NCI-H510A (cell line): ENCODE measurements at places on chromosomes 13 and 19.

GRCh38 chr13:61935710-61936109 lies 520.1 kb upstream of the PCDH20 start:
- no peak for DNase-seq

- peak; percentile 55 for DNase-seq
Observed at GRCh38 chr13:30196025-30196424, 111.3 kb downstream of the KATNAL1 start.

GRCh38 chr19:16405797-16406196 lies 66.0 kb downstream of the EPS15L1 start:
- DNase-seq, result no peak

DNA sequence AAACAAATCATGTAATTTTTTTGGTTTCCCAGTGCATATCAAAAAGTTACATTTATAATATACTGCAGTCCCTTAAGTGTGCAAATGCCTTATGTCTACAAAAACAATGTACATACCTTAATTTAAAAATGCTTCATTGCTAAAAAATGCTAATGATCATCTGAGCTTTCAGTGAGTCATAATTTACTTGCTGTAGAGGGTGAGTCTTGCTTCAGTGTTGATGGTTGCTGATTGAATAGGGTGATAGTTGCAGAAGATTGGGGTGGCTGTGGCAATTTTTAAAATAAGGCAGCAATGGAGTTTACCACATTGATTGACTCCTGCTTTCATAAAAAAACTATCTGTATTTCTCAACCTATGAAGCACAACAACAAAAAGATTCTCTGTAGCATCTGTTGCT lies 613.9 kb downstream of the TBC1D4 start:
- no peak for DNase-seq

- no peak for DNase-seq
Observed at GRCh38 chr19:48122421-48122820, 11.8 kb upstream of the PLA2G4C start.

DNA sequence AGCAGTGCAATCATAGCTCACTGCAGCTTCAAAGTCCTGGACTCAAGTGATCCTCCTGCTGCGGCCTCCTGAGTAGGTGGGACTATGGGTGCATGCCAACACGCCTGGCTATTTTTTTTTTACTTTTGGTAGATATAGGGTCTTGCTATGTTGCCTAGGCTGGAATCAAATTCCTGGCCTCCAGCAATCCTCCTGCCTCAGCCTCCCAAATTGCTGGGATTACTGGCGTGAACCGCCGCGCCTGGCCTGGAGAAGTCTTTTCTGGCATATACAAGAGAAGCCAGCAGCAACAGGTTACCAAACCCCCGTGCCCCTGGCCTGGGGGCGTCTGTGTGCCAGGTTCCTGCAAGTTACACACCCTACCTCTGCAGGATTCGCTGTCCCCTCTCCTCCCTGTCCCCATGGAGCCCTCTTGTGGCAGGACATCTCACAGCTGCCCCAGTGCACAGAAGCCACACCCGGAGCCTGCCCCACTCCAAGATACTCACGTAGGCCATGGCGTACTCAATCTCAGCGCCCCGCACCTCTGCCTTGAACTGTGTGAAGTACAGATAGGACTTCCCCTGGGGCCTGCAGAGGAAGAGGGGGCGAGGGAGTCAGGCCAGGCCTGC lies 9.9 kb downstream of the MYDGF start:
- DNase-seq, result no peak

- DNase-seq, result no peak
Observed at GRCh38 chr13:98203646-98204326, 26.7 kb upstream of the RNF113B start.

DNA sequence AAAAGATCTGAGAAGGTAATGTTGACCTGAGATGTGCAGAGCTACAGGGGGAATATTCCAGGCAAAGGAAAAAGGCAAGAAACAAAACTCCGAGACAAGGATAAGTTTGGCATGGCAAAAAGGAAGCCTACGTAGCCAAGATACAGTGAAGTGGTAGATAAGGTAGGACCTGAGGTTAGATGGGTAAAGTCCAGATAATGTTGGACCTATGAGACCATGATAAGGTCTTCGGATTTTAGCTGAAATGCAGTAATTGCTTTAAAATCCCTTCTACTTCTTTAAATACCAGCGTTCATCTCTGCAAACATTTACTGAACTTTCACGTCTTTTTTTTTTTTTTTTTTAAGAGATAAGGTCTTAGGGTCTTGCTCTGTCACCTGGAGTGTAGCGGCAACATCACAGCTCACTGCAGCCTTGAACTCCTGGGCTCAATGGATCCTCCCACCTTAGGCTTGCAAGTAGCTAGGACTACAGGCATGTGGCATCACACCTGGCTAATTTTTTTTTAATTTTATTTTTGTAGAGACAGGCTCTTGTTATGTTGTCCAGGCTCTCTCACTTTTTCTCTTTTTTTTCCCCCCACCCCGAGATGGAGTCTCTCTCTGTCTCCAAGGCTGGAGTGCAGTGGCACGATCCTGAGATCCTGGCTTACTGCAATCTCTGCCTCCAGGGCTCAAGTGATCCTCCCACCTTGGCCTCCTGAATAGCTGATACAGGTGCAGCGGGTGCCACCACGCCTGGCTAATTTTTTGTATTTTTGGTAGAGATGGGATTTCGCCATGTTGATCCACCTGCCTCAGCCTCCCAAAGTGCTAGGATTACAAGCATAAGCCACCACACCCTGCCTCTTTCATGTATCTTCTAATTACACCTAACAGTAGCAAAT lies 4.2 kb upstream of the WBP4 start:
- DNase-seq, result no peak

DNA sequence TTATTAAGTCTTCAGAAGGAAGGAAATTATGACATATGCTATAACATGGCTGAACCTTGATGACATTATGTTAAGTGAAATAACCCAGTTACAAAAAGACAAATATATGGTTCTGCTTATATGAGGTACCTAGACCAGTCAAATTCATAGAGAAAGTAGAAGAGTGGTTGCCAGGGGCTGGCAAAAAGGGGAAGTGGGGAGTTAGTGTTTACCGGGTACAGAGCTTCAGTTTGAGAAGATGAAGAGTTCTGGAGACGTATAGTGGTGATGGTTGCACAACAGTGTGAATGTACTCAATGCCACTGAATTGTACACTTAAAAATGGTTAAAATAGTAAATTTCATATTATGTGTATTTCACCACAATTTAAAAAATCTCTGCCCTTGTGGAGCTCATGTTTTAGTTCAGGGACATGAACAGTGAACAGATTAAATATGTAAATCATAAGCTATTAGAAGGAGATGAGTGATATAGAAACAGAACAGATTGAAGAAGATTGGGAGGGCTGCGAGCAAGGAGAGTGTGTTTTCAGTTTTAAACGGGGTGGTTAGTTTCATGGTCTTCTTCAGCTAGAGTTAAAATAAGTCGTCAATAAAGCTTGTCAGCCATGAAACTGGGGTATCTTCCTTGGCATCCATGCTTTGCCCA lies 355.2 kb downstream of the KCNRG start:
- no peak for DNase-seq

DNA sequence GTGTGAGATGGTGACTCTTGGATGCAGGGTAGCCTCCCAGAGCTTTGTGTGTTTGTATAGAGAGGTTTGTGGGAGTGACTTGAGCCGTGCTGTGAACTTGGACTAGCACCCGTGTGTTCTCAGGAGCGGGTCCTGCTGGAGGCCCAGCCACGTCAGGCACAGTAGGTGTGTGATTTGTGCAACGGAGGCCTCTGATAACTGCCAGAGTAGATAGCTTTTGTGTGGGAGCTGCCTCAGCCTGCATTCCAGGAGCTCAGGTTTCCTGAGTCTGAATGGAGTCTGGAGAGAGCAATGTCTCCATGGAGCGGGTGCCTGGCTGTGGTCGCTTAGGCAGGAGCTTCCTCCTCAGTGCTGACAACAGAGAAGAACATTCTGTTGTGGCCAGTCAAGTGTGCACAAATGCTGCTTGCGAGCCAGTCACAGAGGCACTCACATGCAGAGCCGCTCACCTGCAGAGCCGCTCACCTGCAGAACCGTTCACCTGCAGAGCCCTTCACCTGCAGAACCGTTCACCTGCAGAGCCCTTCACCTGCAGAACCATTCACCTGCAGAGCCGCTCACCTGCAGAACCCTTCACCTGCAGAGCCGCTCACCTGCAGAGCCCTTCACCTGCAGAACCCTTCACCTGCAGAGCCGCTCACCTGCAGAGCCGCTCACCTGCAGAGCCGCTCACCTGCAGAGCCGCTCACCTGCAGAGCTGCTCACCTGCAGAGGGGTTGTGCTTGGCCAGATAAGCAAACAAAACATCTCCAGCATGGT lies 32.6 kb downstream of the TFDP1 start:
- peak; percentile 19 for DNase-seq

GRCh38 chr13:25943658-25944057 lies 108.2 kb downstream of the SHISA2 start:
- no peak for DNase-seq

GRCh38 chr19:49338023-49338677 lies 2.9 kb downstream of the CD37 start:
- no peak for DNase-seq

GRCh38 chr13:38213314-38213713 lies 136.3 kb upstream of the UFM1 start:
- DNase-seq, result no peak

- no peak for DNase-seq
Observed at GRCh38 chr19:23318143-23318542, 67.9 kb upstream of the ZNF724 start.

DNA sequence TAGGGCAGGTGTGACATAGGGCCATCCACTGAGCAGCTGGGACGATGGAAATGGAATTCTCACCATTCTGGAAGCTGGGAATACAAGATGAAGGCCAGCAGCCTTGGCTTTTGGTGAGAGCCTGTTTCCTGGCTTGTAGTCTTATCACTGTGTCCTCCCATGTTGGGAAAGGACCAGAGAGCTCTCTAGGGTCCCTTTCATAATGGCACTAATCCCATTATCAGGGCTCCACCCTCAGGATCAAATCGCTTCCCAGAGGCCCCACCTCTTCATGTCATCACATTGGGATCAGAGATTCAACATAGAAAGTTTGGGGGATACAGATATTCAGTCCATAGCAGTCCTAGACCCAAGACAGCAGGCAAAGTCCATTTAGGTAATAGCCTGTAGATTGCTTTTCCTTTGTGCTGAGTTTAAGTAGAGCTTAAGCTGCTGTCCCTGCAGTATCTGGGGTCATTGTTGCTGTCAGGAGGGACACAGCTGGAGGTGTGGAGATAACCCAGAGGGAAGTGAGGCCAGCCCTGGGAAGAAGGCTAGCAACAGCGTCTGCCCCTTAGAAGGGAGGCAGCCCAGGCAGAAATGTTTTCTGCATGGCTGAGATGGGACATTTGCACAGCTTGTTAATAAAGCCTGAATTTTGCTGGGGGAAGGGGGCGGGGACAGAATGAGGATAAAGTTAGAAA lies 136.5 kb upstream of the GPR12 start:
- DNase-seq, result no peak

GRCh38 chr19:33424181-33424580 lies 50.7 kb downstream of the CEBPG start:
- DNase-seq, result no peak

DNA sequence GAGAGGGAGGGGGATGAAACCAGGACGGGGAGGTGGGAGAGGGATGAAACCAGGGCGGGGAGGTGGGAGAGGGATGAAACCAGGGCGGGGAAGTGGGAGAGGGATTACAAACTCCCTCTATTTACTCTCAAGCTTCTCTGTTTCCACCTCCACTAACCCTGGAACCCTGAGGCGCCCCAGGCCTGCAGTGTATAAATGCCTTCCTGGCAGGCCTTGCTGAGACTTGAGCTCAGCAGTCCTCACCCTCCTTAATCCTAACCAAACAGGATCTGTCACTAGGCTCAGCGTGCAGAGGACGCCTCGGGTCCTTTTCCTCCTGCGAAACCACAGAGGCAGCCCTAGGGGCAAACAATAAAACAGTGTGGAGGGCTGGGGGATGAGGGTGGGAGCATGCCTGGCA lies 32.1 kb upstream of the OR1M1 start:
- no peak for DNase-seq

GRCh38 chr19:5765220-5765619 lies 19.3 kb downstream of the PRR22 start:
- no peak for DNase-seq

- no peak for DNase-seq
Observed at GRCh38 chr19:19343762-19344161, 23.1 kb downstream of the MAU2 start.

DNA sequence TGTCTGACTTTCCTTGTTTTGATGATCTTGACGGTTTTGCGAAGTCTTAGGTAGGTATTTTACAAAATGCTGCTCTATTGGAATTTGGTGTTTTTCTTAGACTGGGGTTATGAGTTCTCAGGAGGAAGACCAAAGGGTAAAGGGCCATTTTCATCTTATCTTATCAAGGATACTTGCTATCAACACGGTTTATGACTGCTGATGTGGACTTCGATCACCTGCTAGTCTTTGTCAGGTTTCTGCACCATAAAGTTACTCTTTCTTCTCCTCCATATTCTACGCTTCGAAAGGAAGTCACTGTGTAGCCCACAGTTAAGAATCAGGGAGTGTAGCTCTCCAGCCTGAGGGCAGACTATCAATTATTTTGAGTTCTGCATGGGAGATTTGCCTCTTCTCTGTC lies 7.4 kb upstream of the CEBPG start:
- DNase-seq, result no peak

DNA sequence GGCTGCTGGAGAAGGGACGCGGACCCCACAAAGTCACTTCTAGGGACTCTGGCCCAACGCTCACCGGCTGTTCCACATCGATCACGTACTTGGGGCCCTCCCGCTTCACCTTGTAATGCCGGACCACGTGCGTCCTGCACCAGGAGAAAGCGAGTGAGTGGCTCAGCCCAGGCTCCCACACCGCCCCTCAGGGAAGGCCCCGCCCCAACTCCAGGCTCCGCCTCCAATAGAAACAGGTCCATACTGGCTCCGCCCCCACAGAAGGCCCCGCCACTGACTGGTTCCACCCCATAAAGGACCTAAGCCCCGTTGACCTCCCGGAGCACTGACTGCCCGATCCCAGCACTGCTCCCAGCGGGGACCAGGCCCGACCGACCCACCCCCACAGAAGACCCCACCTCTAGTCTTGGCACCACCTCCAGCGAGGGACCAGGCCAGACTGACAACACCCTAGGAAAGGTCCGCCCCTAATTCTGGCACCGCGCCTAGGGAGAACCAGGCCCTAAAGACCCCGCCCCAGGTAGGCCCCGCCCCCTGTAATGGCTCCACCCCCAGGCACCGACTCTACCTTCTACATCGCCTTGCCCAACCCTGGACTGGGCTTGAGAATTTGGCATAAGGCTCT lies 11.3 kb downstream of the STAP2 start:
- DNase-seq, result no peak

DNA sequence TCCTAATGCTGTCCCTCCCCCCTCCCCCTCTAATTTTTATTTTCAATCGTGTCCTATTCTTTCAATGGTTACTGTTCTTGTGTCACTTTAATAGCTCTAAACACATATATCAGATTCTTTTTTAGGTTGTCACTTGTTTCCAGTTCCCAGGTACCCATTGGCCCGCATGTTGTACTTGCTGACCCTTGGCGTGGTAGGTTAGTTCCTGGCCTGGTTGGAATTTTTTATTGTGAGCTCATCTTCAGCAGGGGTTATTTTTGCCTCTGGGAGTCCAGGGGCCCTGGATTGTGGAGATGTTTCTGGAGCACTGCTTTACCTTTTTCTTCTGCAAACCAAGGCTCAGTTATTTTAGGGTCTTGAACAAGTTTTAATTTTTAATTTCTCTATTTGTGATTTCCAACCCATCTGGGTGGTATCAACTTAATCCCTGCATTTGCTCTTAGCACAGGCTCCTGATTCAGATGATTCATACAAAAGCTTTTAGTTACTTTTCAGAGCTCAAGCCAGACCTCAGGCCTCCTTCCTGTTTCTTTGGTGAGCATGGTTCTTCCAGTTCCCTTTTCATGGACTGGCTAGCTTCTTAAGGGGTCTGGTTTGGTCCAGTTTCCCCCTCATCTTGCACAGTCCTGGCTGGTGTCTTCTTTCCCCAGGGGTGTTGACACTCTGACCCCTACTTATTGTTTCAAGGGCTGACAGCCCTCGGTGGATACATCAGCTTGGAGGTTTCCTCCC lies 220.5 kb downstream of the TM9SF2 start:
- no peak for DNase-seq
